Common myeloid progenitor, CD34-positive (primary cell): ENCODE measurements at places on chromosomes 16 and 17.

DNA sequence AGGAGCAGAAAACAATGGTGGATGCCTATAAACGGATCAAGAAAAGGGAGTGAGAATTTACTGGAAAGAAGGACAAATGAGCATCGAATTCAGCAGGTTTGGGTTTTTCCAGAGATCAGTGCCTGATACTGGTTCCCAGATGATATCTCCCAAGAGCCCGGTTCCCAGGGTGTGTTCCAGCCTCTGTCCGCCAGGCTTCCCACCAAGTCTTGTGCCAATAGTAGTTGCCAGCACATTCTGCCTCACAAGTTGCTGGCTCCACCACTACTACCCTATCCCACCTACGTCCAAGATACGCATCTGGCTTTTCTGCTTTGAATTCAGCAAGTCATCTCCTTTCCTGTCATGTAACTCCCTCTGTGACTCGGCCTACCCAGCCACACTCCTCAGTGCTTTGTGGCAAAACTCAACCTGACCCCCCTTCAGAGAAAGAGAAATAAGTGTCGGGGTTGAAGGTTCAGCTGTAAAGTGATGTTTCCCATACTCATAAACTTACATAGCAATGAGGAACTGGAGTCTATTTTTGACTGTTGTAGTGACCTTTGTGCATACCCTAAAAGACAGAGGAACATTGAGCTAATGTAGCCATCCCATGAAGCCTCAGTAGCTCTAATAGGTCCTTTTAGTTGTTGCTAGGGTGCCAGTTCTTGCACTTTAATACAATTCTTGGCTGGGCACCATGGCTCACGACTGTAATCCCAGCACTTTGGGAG, 277.0 kb downstream of the IRX3 start:
- H3K4me1 ChIP-seq = peaks cover 5% of the 10 kb centered on the region
- peaks cover 10% of the 10 kb centered on the region for H3K36me3 ChIP-seq
- DNase-seq = no peak
- no peaks in the 10 kb centered on the region for H3K27me3 ChIP-seq
- no peak overlapping the region for H3K4me3 ChIP-seq

DNA sequence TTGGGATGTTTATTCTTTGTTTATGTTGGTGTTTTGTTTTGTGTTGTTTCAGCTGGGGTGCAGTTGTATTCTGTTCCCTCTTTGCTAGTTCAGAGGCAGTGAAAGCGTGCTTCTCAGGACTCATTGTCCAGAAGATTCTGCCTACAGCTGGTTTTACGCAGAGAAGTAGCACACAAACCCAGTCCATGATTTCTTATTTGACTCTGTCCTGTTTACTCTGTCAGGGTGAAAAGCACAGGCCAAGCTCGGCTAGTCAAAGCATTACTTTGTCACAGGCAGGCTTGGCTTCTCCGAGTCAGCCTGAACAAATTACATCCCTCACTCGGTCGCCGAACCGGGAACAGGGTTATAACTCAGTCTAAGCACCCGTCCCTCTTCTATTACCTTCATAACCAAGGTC, 435.0 kb downstream of the MAF start:
- no peak overlapping the region for H3K4me3 ChIP-seq
- H3K36me3 ChIP-seq = no peaks in the 10 kb centered on the region
- no peak overlapping the region for H3K27ac ChIP-seq
- no peak for DNase-seq

DNA sequence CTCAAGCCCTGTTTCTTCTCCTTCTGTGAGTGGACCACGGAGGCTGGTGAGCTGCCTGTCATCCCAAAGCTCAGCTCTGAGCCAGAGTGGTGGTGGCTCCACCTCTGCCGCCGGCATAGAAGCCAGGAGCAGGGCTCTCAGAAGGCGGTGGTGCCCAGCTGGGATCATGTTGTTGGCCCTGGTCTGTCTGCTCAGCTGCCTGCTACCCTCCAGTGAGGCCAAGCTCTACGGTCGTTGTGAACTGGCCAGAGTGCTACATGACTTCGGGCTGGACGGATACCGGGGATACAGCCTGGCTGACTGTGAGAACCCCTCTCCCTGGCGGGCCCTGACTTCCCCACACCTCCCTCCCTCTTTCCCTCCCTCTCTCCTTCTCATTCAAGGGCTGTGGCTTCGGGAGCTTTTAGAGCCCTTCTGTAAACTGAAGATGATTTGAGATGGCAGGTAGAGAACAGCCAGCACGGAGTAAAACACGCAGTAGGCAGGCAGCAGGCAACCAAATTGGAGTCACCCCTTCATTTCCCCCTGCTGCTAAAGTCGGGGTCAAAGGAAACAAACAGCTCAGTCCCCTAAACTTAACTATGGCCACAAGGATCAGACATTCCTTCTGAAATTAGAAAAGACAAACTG, 3.9 kb downstream of the SPACA3 start:
- H3K27me3 ChIP-seq = no peaks in the 10 kb centered on the region
- H3K36me3 ChIP-seq = no peaks in the 10 kb centered on the region
- no peak for DNase-seq
- no peak overlapping the region for H3K27ac ChIP-seq
- peaks cover 22% of the 10 kb centered on the region for H3K4me1 ChIP-seq

- no peak overlapping the region for H3K27ac ChIP-seq
- DNase-seq = no peak
- no peaks in the 10 kb centered on the region for H3K27me3 ChIP-seq
- no peak overlapping the region for H3K4me3 ChIP-seq
These were observed 8.8 kb downstream of the SBK1 start for GRCh38 chr16:28301154-28301553.

GRCh38 chr17:47652570-47652969, 2.9 kb downstream of the KPNB1 start:
- peaks cover 21% of the 10 kb centered on the region for H3K4me1 ChIP-seq
- no peak for DNase-seq
- no peak overlapping the region for H3K27ac ChIP-seq
- H3K36me3 ChIP-seq = peaks cover 54% of the 10 kb centered on the region
- no peak overlapping the region for H3K4me3 ChIP-seq
